ENCODE measurements at places on chromosomes 2 and 18. TPM values are rescaled to one million over a fixed set of nuclear protein-coding genes. Genes with fewer than 3 reads are reported as not detected.

The SPHKAP gene
- total RNA-seq = not detected

The DPP10 gene
- total RNA-seq = not detected

The ATG16L1 gene
- 20.1 TPM for total RNA-seq

The BARD1 gene
- total RNA-seq = 24.2 TPM

The GPAT2 gene
- total RNA-seq = not detected

The SEPTIN10 gene
- 74.5 TPM for total RNA-seq

The STPG4 gene
- not detected for total RNA-seq

The IL36B gene
- not detected for total RNA-seq

The ASB18 gene
- not detected for total RNA-seq

The PIAS2 gene
- total RNA-seq = 35.9 TPM
